ENCODE measurements at places on chromosomes 7 and 10.

DNA sequence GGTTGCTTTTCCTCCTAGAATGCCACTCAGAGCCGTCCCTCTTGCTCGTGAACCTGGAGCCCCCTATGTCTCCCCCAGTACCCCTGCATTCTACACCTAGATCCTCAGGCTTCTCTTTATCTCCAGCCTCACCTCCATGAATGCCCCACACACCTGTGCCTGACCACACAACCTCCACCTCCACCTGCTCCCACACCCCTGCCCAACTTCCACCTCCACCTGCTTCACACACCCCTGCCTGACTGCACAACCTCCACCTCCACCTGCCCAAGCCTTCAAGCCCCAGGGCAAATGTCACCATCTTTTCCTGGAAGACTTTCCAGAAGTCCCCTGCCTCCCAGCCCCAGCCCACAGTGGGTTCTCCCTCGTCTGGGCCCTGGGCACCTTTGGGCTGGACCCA, 6.9 kb upstream of the LFNG start:
- no peak for DNase-seq

DNA sequence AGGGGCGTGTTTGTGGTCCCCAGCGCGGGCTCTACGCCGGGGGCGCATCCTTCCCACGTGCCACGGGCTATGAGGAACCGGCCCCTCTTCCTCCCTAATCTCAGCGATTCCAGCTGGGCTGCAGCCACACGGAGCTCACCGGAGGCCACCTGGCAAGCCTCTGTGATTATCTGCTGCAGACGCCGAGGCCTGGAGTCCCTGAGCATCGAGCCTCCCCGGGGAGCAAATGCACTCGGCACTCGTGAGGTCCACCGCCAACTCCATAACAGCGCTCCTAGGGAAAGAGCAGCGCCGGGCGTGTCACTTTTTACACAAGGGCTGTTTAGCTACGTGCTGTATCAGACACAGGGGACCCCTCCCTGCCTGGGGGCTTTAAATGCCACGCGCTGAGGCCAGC, 101.2 kb downstream of the DYNC2I1 start:
- DNase-seq, result no peak

DNA sequence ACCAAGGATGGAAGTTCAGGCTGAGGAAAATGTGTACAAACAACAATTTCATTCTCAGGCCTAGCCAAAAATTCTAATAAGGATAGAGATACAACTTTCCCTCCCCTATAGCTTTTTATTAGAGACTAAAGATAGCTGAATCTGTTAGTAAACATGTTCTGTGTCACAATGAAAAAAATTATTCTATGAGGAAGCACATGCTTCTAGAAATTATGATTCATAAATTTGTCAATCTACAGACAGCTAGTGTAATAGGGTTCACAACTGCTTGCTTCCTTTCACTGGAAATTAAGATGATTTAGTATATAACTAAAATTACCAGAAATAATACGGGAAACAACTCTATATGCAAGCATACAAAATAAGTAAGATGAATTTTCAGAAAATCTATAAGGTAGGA, 56.6 kb downstream of the CCDC3 start:
- no peak for DNase-seq

DNA sequence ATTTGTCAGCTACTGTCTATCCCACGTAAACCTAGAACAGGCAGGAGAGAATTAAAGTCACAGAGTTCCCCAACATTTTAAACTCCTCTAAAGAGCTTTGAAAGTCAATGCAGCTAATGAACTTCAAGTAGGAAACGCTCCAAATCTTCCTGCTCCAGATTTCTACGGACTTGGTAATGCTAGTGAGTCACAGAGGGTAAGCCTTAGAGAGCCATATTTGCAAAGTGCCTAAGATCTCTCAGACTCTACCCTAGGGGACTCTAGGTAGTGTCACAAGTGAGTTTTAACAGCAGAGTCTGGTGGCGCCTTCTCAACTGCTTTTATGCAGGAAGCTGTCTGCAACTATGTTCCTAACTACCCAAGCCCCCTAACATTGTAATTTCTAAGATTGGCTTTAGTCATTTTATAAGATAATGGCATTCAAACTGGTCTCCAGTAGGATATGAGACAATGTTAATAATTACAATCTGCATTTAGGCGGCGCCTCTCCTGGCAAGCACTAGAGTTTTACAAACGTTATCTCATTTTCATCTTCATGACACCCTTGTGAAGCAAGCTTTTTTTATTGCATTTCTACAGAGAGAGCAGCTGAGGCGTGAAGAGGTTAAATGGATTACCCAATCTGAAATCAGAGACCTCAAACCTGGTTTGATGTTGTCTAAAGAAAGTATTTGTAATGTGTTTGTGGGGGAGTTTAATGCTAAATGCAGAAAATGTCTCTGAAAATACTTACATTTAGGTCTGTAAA, 22.0 kb upstream of the FZD1 start:
- no peak for DNase-seq

DNA sequence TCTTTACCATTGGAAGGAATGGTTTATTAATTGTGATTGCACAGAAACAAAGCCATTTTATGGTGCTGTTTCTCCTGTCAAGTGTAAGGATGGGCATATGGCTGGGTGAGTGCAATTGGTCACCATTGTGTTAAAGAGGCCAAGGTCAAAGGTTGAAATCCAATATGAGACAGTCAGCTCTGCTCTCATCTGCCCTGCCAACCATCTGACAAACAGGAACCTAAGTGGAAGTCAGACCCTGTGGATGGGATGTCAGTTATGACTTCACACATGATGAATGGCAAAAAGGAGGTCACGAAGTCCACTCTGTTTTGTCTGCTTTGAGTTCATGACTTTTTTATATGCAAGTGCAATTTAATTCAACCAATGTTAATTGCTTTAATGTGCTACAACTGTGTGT, 172.7 kb upstream of the TMEM229A start:
- no peak for DNase-seq

- DNase-seq, result peak; percentile 1
Observed at GRCh38 chr7:141072548-141073172, 1.2 kb upstream of the TMEM178B start.

- peak; percentile 32 for DNase-seq
Observed at GRCh38 chr7:43700059-43700501, 29.2 kb downstream of the COA1 start.

DNA sequence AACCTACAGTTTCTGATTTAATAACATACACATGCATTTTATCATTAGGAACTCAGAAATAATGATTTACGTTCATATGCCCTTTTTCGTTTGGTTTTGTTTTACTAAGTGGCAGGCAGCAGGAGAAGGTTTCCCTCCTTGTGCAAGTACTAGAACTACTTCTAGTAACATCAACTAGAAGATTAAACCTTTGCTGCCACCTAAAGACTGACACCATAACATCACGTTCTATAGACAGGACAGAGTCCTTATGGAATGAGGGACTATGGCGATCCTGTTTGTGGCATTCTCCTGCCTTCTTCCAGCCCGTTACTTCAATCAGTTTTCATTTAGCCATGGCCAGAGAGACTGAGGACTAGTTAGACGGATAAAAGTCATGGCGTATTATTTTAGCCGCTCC, 53.2 kb downstream of the GAD2 start:
- DNase-seq, result peak; percentile 13

Measured in inflammatory macrophage (primary cell).